ENCODE measurements at places on chromosomes 16 and 17.
A peak's percentile ranks its signal among the peaks of the same experiment; 100 is the strongest.

DNA sequence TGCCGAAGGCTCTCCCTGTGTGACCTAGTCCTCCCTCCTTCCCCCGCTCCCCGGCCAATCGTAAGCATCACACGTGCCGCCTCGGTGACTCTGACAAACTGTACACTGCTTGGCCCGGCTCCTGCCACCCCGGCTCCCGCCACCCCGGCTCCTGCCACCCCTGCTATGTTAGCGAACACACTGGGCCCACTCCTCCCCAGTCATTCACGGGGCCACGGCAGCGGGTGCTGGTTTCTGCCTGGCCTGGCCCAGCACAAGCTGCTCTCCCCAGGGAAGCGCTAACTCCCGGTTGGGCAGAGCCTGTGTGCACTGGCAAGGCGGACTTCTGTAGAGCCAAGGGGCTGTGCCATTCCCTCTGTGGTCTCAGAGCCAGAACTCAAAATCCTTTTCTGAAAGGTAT is 22.0 kb downstream of the NDUFAF8 start:
- no peak for DNase-seq

GRCh38 chr16:70432356-70432722 is 6.6 kb downstream of the ST3GAL2 start:
- DNase-seq, result no peak

DNA sequence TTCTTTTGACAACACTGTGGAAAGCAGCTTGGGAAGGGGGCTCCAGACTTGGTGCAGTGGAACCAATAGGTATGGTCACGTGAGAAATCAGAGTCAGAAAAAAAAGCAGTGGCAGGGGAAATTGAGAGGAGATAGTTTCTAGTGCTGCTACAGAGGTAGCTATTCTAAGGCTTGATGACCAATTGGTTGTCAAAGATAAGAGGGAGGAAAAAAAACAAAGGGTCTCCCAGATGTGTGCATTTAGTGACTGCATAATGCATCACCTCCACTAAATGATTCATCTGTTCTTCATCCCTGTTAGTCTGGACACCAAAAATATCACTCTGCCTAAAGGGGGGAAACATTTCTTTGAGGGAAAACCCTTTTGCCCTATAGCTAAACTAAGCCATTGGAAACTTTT is 56.5 kb downstream of the PIGL start:
- DNase-seq, result peak; percentile 39

DNA sequence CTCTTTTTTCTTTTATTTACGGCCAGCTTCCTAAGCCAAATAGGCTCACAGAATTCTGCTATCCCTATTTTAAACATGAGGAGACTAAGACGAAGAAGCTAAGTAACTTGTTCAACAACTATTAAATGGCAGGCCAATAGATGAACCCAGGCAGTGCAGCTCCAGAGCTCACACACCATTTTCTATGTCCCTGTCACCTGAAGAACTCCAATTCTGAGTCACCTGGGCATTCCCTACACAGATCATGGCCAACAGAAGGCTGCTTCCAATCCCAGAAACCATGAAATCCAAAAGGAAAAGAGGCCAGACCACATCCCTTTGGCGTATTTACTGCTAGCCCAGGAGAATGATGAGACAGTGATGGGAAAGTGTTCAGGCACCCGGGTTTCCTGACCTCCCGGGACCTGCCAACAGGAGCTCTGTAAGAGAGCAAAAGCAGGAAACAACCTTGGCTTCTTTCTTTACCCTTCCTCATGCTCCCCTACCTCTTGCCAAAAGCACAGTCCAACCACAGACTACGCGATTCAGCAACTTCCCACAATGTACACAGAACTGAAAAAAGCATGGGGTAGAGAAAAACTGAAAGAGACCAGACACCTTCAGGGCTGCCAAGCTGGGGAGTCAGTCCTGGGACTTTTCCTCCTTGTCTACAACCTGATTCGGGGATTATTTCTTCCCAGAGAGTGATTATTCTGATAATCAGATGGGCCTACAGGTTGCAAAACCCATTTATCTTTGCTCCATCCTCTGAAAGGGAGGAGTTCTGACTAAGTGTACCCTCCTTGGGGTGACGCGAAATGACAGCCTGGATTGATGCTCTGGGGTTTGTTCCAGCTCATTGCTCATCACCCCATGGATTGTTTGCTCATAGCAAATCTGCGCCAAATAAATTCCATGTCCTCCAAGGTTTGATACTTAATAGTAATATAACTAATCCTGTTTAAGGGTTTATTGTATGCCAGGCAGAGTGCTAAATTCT is 47.8 kb upstream of the HAS3 start:
- DNase-seq, result peak; percentile 87

GRCh38 chr17:32227910-32228309 is 37.7 kb upstream of the RHBDL3 start:
- DNase-seq, result no peak

DNA sequence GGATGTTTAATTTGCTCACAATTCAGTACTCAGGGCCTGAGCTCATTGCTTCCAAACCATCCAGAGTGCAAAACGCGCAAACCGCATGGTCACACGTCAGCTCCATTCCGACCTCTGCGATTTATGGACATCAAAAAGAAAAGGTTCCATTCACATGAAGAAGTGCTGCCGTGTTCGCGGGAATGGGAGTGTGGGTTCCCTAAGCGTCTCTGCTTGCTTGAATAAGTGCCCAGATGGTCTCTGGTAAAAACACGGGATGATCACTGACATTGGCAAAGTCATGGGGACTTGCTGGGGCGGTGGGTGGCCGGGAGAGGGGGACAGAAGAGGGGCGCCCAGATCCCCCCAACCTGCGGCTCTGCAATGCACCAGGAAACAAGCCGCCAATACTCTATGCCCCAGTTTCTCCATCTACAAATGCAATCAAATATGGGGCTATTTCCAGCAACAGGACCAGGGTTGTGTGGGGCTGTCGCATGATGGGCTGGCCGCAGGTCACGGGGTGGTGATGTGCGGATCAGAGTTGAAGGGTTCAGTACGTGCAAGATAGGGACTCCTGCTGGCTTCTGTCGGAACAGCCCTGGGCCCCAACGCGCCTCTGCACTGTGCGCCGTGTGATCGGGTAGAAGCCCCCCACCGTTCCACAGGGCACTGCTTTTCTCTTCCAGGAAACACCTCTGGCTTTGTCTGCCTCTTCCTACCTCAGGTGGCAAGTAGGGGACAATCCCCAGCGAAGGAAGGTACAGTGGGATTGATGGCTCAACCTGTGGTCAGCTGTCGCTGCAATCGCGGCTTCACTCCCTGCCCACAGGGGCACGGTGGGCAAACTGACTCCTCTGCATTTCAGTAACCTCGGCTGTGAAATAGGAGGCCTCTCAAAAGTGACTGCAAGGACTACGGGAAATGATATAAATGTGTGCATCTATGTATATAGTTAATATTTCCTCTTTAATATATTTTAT is 11.2 kb downstream of the FOXF1 start:
- no peak for DNase-seq

- no peak for DNase-seq
Observed at GRCh38 chr17:16446338-16446983, 31.1 kb downstream of the TRPV2 start.

DNA sequence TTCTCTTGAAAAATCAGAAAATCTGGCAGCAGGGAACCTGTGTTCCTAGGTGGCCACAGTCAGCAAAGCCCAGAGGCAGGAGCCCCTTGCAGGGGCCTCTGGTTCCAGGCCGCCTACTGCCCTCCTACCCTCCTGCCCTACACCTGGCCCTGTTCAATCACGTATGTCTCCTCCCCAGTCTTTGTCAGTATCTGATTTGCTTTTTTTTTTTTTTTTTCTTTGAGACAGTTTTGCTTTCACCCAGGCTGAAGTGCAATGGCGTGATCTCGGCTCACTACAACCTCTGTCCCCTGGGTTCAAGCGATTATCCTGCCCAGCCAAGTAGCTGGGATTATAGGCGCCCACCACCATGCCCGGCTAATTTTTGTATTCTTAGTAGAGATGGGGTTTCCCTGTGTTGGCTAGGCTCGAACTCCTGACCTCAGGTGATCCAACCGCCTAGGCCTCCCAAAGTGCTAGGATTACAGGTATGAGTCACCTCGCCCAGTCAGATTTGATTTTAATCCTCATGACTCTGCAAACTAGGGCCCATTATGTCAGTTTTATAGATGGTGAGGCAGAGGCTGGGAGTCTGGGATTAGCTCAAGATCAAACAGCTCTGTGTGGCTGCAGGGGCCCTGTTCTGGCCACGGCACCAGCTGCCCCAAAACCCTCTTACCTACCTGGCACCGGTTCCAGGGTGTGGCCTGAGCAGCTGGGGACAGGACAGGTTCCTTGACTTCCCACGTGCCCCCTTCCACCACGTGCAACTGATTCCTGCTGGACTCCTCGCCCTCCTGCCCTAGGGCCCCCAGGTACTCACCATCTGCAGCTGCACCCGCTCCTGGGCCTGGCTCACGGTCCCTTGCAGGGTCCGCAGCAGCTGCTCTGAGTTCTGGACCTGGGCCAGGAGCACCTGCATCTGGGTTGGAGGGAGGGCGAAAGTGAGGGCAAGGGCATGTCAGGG is 14.7 kb downstream of the RABEP2 start:
- DNase-seq, result peak; percentile 18

DNA sequence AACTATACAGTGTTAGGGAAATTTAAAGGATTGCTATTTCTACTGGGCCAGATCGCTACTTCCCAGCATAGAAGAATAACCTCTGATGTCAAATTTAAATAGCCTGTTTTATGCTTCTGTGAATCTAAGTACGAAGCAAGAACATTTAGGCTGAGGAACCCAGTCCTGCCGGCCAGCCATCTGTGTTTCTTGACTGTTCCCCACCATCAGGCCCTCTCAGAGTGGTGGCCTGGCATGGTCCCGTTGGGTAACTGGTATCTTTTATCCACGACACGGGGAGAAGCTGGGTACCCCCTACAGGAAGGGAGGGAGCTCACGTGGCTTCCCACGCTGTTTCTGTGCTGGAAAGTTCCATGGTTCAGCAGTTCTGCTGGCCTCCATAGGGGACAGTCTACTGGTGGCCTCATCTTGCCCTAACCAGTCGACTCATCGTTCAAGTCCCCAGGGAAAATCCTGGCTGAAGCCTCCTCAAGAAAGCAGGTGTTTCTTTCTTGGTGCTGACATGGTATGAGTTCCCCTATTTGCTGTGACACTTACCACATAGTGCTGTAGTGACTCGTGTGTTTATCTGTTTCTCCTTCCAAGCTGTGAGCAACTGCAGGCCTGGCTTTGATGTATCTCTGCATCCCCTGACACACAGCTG is 201.7 kb upstream of the NLRP1 start:
- DNase-seq, result peak; percentile 84

DNA sequence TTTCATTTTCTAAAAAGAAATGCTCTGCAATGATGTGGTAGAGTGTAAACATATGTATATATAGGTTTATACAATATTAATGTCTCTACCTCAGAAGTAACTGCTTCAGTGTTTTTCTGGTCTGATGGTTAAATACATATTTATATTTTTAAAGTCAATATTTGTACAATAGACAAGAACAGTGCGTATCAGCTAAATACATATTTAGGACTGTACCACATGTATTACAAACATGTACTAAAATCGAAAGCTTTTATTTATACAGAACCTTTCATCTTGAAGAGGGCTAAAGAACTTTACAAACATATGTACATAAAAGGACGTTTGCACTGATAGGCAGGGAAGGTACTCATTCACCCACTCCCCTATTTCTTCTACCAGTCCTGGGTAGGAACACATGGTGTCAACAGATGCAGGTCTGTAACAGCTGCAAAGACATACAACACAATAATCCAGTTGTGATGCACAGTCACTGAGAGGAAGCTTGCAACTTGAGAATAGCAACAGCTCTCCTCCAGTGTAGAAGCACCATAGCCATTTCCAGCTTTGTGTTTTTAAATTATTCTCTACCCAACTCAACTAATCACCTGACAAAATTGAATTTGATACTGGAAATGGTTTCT is 206.9 kb upstream of the C17orf78 start:
- no peak for DNase-seq

DNA sequence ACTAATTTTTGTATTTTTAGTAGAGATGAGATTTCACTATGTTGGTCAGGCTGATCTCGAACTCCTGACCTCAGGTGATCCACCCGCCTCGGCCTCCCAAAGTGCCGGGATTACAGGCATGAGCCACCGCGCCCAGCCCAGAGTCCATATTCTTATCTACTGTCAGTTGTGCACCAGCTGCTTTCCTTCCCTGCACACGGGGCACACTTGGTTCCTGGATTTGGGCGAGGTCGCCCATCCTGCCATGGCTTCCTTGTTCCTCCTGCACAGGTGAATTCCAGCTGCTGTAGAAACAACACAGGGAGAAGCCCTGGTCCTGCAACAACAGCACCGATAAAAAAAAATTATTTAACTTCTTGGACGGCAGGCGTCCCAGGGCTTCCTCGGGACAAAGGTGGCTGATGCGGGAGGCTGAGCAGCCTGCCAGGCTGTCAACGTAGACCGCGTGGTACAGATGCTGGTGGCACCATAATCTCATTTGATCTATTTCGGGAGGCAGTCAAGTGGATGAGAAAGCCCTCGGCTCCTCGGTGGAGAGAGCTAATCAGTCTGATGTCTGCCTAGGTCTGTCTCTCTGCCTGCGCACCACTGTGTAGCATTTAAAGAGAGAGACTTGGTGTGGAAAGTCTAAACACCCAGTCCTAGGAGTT is 19.1 kb downstream of the RGS9 start:
- DNase-seq, result no peak

- DNase-seq, result no peak
Observed at GRCh38 chr17:57106836-57107497, 21.9 kb downstream of the AKAP1 start.

GRCh38 chr16:58584831-58585505 is 44.7 kb downstream of the CNOT1 start:
- DNase-seq, result no peak

DNA sequence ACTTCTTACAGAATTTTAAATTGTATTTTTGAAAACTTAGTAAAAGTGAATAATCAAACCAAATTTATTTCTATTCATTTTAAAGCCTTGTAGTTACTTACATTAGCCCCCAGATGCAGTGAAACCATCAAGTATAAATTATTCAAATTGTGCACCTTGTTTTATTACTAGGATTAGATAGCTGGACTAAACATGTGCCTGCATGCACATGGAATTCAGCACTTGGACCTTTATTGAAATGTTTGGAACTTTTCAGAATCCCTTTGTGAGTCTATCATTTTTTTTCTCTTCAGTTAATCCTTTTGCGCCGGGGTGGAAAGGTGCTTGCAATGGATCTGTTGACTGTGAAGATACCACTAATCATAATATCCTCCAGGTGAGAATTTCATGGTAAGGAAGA is 4.7 kb downstream of the ZPBP2 start:
- peak; percentile 36 for DNase-seq

DNA sequence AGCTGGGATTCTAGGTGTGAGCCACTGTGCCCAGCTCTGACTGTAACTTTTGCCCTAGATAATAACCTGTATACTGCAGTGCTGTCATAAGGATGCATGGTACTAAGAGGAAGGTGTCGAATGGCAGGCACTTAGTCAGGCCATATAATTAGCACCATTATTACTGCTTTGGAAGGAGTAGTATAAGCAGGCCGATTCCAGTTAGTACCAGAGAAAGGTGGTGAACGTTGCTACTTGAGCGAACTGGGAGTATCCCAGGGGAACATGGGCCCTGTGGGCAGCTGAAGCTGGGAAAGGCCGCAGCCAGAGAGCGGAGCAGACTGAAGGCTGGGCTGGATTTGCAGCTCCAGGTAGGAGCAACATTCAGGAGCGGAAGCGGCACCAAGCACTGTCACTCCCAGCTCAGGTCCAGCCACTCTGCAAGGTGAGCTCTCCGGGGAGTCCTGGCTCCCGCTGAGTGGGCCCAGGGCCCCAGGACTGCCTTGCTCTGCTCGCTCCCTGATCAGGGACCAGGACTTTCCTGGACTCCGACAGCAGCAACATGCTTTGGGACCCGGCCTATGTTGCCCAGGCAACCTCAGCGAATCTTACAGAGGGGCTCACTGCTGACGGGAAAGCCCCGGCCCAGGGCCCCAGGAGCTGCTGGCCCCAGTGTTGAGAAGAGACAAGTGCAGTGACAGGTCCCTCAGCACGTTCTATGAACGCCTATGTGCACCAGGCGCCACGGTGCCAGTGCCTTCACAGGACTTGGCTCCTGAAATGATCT is 28.6 kb downstream of the C16orf74 start:
- DNase-seq, result no peak

Measured in RCC 7860 (cell line).